CD4-positive, alpha-beta T cell treated with Interleukin-4 for 1 hour (primary cell): ENCODE measurements at places on chromosomes 2 and 18.

DNA sequence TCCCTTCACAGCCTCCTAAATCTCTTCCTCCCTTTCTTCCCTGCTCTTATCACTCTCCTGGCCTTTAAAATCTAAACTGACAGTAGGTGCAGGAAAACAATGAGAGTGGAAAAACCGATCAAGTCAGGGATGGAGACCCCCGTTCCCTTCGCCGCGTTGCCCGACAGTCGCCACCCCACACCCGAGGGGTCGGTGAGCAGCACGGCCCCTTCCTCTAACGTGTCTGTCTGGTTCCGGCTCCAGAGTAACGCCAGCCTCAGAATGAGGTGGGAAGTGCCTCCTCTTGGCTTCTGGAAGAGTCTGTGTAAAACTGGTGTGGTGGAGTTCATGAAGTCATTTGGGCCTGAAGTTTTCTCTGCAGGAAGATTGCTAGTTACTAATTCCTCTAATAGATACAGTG lies 138.6 kb downstream of the NFATC1 start:
- DNase-seq: no peak

- DNase-seq: no peak
Observed at GRCh38 chr2:66582104-66582986, 147.4 kb downstream of the MEIS1 start.

DNA sequence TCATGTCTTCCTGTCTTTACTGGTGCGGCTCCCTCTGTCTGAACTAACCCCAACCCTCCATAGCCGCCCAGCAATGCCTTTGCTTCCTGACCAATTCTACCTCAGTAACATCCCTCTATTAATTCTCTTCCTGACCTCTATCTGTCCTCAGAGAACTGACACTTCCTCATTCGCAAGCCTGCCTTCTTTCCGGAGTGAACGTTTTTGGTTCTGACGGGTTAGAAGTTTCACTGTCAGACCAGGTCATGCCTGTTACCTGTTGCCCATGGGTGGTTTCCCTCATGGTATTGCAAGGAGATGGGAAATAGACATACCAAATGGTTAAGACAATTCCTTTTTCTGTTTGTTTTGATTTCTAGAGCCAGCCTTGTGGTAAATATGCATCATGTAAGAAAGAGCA lies 453.4 kb upstream of the SLC14A2 start:
- DNase-seq: no peak

DNA sequence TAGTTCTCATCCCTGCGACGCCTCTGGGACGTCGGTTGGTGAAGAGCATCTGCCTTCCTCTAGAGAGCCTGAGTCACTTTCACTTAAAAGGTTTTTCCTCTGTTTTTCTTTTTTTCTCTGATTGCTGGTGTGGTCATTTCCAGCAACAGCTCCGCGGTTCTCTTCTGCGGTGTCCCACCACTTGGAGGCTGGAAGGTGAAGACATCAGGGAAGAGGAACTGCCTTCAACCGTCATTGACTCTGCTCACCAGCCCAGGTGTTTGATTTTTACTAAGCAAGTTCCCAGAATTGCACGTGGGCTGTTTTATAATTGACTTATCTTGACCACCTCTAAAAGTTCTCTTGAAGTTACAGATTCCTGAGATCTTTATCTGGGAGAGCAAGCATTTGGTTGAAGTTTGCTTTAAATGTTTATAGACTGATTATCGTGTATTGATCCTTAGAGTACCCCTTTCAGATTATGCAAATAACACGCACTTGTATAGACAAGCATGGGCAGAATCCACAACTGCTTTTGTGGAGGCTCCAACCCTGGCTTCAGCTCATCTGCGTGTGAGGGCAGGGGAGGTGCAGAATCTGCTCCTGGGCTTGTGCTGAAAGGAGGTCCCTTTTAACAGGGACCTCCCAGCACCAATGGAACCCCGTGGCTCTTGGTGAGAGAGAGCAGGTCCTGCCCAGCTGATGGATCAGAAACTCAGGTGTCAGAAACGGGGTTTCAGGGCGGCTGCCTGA lies 3.5 kb downstream of the CTDP1 start:
- no peak for DNase-seq

GRCh38 chr2:227720680-227721079 lies 2.9 kb upstream of the SLC19A3 start:
- no peak for DNase-seq

GRCh38 chr2:220660277-220661145 lies 911.6 kb downstream of the EPHA4 start:
- DNase-seq: no peak

DNA sequence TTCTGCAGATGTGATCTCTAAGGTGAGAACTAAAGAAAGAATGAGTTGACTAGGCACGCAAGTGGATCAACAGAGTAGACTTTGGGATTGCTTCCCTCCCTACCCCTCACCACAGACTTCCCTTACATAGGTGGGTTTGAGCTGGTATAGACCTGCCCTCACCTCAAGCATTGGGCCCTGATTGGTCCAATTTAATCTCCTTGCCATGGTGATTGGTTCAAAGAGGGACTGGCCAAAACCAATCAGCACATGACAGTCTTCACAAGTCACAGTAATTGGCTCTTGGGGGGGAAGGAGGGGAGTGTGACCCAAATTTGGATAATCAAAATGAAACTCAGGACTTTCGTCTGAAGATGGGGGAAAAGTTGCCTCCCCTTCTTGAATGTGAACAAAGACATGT lies 36.6 kb upstream of the LNPK start:
- no peak for DNase-seq

GRCh38 chr2:72933646-72934151 lies 16.4 kb downstream of the EMX1 start:
- DNase-seq: no peak

DNA sequence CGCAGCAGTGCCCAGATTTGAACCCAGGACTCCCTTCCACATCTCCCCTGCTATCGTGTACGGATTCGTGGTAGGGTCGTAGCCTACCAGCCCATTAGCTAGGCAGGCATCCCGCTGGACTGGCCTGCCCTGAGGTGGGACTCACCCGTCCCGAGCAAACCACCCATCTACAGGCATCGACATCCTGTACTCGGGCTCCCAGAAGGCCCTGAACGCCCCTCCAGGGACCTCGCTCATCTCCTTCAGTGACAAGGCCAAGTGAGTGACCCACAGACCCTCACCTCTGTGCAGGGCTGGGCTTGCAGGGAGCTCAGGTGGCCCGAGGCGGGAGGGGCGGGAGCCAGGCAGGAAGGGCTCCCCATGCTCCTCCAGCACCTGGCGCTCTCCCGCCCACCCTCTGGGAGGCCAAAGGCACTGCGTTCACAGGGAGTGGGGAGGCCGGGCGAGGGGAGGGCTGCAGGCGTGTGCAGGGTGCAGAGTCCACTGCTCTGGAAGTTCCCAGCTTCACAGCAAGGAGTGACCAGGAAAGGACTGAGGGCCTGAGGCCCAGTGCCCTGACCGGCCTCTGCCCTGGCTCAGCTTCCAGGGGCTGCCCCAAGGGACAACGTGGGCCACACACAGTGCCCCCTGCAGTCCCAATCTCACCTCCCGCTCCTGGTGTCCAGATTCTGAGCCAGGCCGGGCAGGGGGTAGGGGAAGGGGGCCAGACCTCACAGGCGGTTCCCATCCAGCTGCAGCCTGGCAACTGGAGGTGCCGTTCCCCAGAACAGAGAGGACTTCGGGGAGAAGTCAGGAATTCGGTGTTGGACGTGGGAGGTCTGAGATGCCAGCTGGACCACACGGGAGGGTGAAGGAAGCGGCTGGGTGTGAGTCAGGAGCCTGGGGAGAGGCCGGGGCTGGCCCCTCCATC lies 5.4 kb downstream of the AGXT start:
- DNase-seq: no peak

DNA sequence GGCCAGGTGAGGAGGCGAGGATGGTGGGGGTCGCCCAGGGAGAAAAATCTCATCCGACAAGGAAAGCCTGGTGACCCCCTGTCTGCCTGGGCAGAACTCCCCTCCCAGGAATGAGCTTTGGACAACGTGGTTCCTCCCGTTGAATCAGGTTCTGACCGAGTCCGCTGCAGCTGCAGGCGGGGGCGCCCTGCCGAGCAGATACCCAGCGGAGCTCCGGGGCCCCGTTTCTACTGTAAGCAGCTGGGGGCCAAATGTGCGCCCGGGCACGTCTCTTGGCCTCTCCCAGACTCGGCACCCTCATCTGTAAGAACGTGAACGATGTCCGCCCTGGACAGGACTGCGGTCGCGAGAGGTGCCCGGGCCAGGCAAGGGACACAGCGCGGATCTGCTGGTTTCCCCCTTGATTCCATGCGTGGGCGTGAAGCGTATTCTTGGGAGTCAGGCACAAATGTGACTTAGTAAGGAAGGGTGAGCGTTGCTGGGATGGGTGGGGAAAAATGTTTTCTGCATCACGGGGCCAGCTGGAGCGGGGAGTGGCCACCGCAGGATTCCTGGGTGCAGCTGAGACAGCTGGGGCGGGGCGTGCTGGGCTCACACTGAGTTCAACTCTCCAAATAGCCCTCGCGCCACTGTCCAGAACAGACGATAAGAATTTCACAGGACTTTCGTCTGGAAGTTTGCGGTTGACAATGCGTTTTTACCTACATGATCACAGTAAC lies 20.2 kb upstream of the TUBB6 start:
- DNase-seq: no peak

- no peak for DNase-seq
Observed at GRCh38 chr2:10289352-10289751, 13.4 kb upstream of the HPCAL1 start.

DNA sequence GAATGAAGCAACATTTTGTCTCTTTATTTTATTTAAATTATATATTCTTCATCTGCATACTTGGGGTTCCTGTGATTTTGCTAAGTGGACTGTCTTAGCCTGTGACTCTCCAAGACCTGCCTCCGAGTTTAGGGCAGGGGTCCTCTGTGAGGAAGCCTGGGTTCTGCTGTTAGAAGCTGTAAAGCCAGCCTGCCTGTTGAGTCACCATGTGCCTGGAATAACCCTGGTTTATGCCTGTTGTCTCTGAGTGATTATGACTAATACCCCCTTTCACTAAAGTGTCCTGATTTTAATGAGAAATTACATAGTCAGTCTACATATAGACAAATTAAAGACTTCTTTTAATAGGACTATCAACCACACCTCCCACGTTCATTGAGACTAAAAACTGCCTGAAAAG lies 369.1 kb downstream of the ZNF521 start:
- DNase-seq: no peak

DNA sequence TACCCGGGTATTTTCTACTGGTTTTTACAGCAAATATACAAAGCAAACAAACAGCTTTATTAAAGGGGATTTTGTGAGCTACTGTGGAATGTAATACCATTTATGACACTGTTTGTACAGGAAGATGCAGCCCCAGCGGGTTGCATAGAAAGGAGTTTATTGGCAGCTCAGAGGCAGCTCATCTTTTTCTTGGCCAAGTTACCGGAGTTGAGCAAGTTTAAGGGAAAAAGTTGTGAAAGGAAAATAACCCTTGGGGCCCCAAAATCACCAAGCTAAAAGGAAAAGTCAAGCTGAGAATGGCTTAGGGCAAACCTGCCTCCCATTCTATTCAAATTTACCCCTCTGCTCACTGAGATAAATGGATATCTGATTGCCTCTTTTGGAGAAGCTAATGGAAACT lies 60.8 kb downstream of the MOB4 start:
- DNase-seq: no peak

DNA sequence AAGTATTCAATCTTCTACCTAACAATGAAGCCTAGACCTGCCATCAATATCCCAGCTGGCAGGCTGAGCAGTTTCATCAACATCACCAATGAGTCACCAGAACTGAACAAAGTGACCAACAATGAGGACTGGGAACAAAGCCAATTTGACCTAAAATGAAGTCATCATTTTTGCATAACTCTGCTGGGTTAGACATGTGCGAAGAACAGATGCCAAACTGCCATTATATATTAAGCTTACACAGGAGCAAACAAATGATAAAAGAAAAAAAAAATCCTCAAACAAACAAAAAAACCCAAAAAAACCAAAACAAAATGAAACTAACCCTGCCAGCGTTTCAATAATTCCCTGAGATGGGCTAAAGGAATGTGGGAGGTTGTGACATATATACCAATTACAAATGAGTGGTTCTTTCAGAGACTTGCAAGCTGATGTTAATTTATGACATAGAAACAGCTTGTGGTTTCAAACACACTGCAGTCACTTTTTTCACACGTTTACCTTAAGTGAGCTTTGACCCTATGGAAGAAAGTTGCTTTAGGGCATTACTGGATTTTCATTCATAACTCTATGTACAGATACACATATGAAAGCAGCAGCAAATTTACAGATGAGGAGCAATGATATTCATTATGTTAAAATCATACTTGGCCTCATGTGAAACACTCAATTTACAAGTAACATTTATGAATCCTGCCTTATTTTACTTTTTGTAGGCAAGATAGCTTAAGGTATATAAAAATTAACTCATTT lies 56.9 kb upstream of the CCDC141 start:
- no peak for DNase-seq

GRCh38 chr2:232860593-232861241 lies 9.3 kb upstream of the SNORC start:
- DNase-seq: no peak

DNA sequence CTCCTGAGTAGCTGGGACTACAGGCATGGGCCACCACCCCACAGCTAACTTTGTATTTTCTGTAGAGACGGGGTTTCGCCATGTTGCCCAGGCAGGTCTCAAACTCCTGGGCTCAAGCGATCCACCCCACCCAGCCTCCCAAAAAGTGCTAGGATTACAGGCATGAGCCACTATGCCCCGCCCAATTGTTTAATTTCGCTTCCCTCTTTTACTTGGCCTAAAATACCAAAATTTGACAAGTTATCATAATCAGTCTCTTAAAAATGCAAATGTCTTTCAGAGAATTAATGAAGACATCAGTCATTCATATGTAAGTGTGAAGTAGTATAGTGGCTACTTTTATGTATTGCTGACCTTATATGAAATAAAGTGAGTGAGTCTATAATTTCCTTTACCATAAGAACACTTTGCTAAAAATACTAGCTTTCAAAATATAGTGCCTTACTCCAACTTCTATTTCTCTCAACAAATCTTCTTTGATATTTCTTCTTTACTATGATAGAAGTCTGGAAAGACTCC lies 9.8 kb downstream of the FBXO11 start:
- DNase-seq: no peak

GRCh38 chr2:177242121-177242987 lies 22.2 kb downstream of the NFE2L2 start:
- no peak for DNase-seq

DNA sequence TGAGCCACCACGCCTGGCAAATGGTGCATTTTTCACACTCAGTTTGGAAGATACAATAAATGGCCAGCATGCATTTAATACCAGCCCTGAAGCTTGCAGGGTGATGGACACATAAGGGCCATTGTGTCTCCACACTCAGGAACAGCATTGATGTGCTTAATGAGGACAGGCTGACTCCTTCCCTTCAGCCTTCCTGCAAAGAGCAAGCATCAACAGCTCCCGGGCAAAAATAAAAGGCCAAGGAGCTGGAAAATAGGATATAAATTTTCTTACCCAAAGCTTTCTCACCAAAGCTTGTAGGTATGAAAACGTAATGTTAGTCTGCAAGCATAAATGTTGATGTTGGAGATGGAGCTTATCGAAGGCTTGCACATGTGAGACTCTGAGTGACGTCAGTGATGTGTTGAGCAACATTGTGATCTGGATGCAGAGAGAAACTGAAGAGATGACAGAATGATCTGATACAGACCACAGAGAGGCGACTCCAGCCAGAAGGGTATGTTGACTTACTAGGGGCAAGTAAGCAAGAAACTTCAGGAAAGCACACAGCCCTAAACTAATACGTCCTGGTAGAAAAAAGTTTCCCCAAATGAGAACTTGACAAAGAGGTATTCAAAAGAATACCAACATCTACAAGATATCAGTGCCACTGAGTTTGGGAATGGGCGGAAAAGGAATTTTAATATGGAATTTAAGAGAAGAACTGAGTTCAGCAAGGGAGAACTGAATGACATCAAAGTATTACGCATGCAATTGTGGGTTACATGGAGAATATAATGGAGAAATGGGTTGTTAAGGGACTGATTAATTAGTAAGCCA lies 256.5 kb downstream of the TGIF1 start:
- no peak for DNase-seq
